Parietal lobe (tissue), 2 donors: ENCODE measurements at places on chromosomes 4 and X. TPM values are rescaled to one million over a fixed set of nuclear protein-coding genes. Genes with fewer than 3 reads are reported as not detected.

The KLHL15 gene
- total RNA-seq, result 26.6 TPM

The POU4F2 gene
- not detected for total RNA-seq

The ANXA3 gene
- 2.5 TPM for total RNA-seq

The CSAG2 gene
- total RNA-seq, result not detected

The MAGEB5 gene
- not detected for total RNA-seq

The LRP2BP gene
- 13.5 TPM for total RNA-seq

The MID1 gene
- total RNA-seq, result 38.8 TPM

The GPRIN3 gene
- 35.1 TPM for total RNA-seq

The DCHS2 gene
- total RNA-seq, result 6.3 TPM

The IL3RA gene
- 1.6 TPM for total RNA-seq

The SHROOM3 gene
- 32.9 TPM for total RNA-seq

The SLIT2 gene
- total RNA-seq, result 17.2 TPM

The P2RY10 gene
- total RNA-seq, result not detected

The KLHL4 gene
- total RNA-seq, result 36.3 TPM

The GPR78 gene
- not detected for total RNA-seq

The SPANXA1 gene
- total RNA-seq, result not detected

The SYN1 gene
- 27.9 TPM for total RNA-seq

The GAGE12F gene
- total RNA-seq, result not detected

The PWWP3B gene
- total RNA-seq, result 0.63 TPM

The RIBC1 gene
- 0.63 TPM for total RNA-seq

The C4orf50 gene
- 28.2 TPM for total RNA-seq

The MAGED4 gene
- total RNA-seq, result 127 TPM

The FAM47E gene
- total RNA-seq, result 6.6 TPM

The RCHY1 gene
- total RNA-seq, result 50.4 TPM

The CD38 gene
- total RNA-seq, result 9.1 TPM

The BLTP1 gene
- 411 TPM for total RNA-seq

The PROM1 gene
- 91.1 TPM for total RNA-seq

The ZNF630 gene
- total RNA-seq, result 8.8 TPM

The MAGEB10 gene
- total RNA-seq, result not detected

The XAGE2 gene
- total RNA-seq, result not detected

The PAGE2 gene
- not detected for total RNA-seq

The UCP1 gene
- total RNA-seq, result not detected

The FRMPD3 gene
- 5.6 TPM for total RNA-seq

The DKK2 gene
- total RNA-seq, result 1.3 TPM

The FAM241A gene
- total RNA-seq, result 6.3 TPM

The LNX1 gene
- total RNA-seq, result 54.1 TPM

The TRO gene
- total RNA-seq, result 119 TPM

The TLR8 gene
- total RNA-seq, result 0.31 TPM

The BST1 gene
- 0.94 TPM for total RNA-seq
